PC-3 (cell line): ENCODE measurements at places on chromosomes 11 and 22.

DNA sequence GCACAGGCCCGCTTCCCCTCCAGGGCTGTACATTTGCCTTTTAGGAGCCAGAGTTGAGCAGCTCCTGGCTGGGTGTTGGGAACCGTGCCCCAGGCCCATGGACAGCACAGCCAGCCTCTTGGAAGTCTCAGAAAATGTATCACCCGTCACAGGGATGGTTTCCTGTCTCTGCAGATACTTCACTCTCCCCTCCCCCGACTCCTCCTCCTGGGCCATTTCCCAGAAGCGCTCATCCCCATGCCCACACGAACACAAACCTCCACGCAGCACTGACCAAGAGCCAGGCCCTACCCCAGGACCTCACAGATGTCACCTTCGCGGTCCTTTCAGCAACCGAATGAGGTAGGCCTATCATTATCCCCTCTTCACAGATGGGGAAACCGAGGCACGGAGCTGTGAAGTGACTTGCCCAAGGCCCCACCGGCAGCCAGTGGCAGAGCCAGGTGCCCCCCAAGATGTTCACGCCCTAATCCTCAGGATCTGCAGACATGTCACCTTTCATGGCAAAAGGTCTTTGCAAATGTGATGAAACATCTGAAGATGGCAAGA lies 13.0 kb upstream of the PPARA start:
- no peak for DNase-seq

GRCh38 chr22:41885116-41885515 lies 29.8 kb downstream of the SHISA8 start:
- no peak for DNase-seq

- DNase-seq: no peak
These were observed 4.3 kb upstream of the CARD16 start for GRCh38 chr11:105049481-105049880.

DNA sequence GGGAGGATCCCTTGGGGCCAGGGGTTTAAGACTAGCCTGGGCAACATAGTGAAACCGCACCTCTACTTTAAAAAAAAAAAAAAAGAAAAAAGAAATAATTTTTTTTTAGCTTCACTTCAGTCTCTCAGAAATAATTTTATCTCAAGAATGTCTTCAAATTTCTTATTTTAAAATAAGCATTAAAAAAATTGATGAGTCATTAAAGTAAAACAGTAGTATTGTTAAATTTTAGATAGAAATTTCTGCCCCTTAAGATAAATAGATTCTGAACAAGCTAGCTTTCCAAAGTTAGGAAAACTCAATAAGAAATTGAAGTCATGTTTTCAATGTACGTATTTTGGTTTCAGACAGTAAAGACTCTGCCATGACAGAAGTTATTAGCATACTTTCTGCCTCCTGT lies 7.7 kb upstream of the PACS1 start:
- no peak for DNase-seq

DNA sequence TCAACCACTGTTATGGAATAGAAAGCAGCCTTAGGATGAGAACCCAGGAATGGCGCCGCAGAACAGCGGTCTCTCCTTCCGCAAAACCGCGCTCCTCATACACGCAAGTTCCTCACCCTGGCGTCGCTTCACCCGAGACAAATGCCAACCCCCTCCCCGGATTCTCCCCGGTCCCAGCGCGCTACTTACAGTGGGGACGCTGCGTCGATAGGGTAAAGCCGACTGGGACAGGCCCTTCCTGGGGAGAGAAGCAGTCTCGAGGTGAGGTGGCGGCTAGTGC lies 287 bp downstream of the RPS13 start:
- no peak for DNase-seq

DNA sequence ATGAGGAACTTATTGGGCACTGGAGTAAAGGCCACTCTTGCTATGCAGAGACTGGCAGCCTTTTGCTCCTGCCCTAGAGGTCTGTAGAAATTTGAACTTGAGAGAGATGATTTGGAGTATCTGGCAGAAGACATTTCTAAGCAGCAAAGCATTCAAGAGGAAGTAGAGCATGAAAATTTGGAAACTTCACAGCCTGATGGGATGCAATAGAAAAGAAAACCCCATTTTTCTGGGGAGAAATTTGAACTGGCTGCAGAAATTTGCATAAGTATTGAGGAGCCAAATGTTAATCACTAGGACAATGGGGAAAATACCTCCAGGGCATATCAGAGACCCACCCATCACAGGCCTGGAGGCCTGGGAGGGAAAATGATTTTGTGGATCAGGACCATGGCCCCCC lies 29.9 kb upstream of the CD44 start:
- no peak for DNase-seq

GRCh38 chr11:117316197-117316961 lies at the start of gene BACE1:
Gene BACE1, minus strand, starts transcription at chr11:117316256. Its CDS starts 461 bp downstream, at chr11:117315795.
- DNase-seq: peak; percentile 91

DNA sequence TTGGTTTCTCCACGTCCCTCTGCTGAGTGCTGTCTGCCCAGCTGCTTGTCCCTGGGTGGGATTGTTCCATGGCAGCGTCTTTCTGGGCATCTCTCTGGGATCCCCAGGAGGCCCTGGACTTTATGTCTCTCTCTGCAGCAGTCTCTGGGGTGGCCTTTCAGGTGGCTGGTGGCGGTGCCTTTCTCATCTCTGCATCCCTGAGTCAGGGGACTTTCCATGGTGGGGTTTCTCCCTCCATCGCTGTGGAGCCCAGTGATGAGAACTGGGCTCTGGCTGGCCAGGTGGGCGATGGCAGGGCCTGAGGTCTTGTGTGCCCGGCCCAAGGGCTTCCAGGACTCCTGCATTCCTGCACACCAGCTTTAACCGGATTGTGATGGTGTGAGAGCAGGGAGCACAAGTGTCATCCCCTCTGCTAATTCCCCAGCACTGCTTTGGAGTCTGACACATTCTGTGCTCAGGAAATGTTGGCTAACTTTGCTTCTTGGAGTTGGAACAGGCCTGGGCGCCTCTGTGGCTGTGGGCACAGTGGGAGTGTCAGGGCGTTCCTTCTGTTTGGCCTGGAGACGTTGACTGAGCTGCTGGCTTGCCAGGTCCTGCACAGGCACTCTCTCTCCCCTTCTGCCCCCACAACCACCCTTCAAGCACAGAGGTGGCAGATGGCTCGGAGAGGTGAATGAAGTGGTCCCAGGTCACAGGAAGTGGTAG lies 27.9 kb downstream of the FAM83F start:
- DNase-seq: no peak

DNA sequence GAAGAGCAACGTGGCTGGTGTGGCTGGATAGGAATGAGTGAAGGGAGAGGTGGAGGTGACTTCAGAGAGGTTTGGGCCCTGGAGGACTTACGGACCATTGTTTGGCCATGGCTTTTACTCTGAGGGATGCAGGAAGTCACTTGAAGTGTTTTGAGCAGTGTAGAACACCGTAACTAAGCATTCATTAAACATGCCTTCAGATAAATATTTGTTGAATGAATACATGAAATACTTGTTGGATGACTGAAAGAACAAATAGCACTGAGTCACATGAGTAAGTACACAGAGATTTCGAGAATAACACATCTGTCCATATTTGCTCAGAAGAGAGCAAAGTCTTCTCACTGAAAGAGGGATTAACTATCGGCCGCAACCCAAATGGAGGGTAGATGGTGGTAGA lies 182.7 kb upstream of the SNX19 start:
- DNase-seq: peak; percentile 92
